Pericardium fibroblast (primary cell): ENCODE measurements at places on chromosomes 4 and X. TPM values are rescaled to one million over a fixed set of nuclear protein-coding genes. Genes with fewer than 3 reads are reported as not detected.

Gene RBMXL3
- not detected in 2 replicates for total RNA-seq

Gene HTRA3
- total RNA-seq, result 9.8 and 17.4 TPM in 2 replicates

Gene HNRNPD
- 20.2 and 28.7 TPM in 2 replicates for total RNA-seq

Gene NDST3
- total RNA-seq, result not detected in 2 replicates

Gene TMEM175
- 24.3 and 33.8 TPM in 2 replicates for total RNA-seq

Gene EFNB1
- total RNA-seq, result 60.7 and 74.6 TPM in 2 replicates

Gene TMPRSS11E
- not detected in 2 replicates for total RNA-seq

Gene CABS1
- total RNA-seq, result not detected in 2 replicates

Gene DSPP
- not detected in 2 replicates for total RNA-seq

Gene TACR3
- not detected in 2 replicates for total RNA-seq

Gene NWD2
- not detected in 2 replicates for total RNA-seq

Gene DACH2
- not detected in 2 replicates for total RNA-seq

Gene TMEM35A
- 0.47 and 4.4 TPM in 2 replicates for total RNA-seq
